Thoracic aorta (tissue), 2 donors: ENCODE measurements at places on chromosomes 2 and 18. TPM values are rescaled to one million over a fixed set of nuclear protein-coding genes. Genes with fewer than 3 reads are reported as not detected.

- no peak for DNase-seq
Observed at GRCh38 chr2:165779706-165780105, 14.3 kb downstream of the GALNT3 start.

Gene PPP1R1C
- total RNA-seq: not detected

GRCh38 chr18:79384151-79384807 lies 11.5 kb upstream of the NFATC1 start:
- DNase-seq: no peak

Gene C2orf66
- not detected for total RNA-seq

Gene VIT
- 23.9 TPM for total RNA-seq

- no peak for DNase-seq
Observed at GRCh38 chr2:206452242-206452641, 8.9 kb downstream of the ADAM23 start.

Gene THSD7B
- 0.95 TPM for total RNA-seq

GRCh38 chr18:70333316-70333715 lies 44.5 kb downstream of the SOCS6 start:
- no peak for DNase-seq

DNA sequence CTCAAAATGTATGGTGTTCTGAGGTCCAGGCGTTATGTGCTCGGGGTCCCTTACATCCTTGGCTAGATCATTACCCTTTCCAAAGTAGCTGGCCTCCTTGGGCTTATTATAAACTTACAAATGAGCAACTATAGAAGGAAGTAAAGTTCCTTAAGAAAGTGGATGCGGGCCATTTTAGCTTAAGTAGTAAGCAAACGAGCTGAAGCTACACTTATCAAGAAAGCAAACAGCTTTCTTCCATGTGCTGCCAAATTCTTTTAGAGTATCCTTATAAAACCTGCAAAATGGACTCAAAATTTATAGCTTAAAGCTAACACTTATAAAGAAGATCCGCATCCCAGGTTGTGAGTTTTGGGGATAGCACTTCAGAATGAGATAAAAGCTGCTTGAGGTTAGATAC lies 75.3 kb downstream of the ACTR3 start:
- DNase-seq: no peak

GRCh38 chr18:6854811-6855210 lies 125.3 kb downstream of the ARHGAP28 start:
- DNase-seq: no peak

- DNase-seq: no peak
Observed at GRCh38 chr2:222064286-222064685, 234.5 kb downstream of the PAX3 start.

Gene RIT2
- not detected for total RNA-seq

Gene PLA2R1
- 28.7 TPM for total RNA-seq

Gene CRACDL
- total RNA-seq: 1.9 TPM
